ENCODE measurements at places on chromosomes 7 and 10.

DNA sequence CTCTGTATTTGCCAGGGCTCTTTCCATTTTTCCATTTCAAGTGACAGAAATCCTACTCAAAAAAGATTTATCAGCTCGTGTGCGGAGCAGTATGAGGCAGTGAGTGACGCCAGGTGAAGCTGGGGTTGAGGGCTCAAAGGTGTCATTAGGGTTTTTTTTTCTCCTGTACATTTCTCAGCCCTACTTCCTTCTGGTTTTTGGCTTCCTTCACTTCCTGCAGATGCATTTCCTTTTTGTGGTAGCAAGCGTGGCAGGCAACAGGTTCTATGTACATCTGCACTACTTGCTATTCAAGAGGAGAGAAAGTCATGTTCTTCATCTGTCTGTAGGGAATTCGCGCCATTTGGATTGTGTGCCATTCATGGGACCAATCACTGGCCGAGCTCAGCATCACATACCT is 52.8 kb upstream of the AOAH start:
- DNase-seq, result no peak

GRCh38 chr10:59177031-59177797 is 771 bp downstream of the PHYHIPL start:
- no peak for DNase-seq

- no peak for DNase-seq
Observed at GRCh38 chr7:155804897-155805825, 7.1 kb downstream of the SHH start.

GRCh38 chr7:44076101-44076895 is 6.0 kb downstream of the POLM start:
- no peak for DNase-seq
